Breast epithelium (tissue), 4 donors: ENCODE measurements at places on chromosomes 1 and 21.

DNA sequence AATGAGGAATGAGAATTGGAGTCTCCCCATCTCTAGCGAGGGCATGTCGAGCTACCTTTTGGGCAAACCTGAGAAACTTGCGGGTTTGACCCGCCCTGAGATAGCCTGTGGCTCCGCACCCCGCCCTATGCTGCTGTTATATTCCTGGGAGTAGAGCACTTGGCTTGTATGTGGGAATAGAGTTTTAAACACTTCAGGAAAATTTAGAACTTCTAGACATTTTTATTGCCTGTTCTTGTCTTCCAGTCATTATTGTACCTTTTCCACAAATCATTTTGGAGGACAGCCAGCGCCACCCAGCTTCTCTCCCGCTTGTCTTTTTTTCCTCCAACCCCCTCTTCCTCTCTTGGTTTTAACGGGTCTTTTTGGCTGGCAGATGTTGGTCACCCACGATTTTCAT lies 738 bp downstream of the GNPAT start:
- H3K36me3 ChIP-seq, result no peaks in the 10 kb centered on the region
- no peaks in the 10 kb centered on the region for H3K27me3 ChIP-seq
- peak overlapping the region; percentile 86 for H3K4me3 ChIP-seq
- no peaks in the 10 kb centered on the region for H3K4me1 ChIP-seq
- peak overlapping the region; percentile 78 for H3K27ac ChIP-seq

- no peak overlapping the region for H3K4me3 ChIP-seq
- H3K27ac ChIP-seq, result no peak overlapping the region
- no peaks in the 10 kb centered on the region for H3K4me1 ChIP-seq
- DNase-seq, result no peak
- no peaks in the 10 kb centered on the region for H3K27me3 ChIP-seq
- H3K36me3 ChIP-seq, result no peaks in the 10 kb centered on the region
Observed at GRCh38 chr1:199410462-199410861, 617.0 kb upstream of the NR5A2 start.

DNA sequence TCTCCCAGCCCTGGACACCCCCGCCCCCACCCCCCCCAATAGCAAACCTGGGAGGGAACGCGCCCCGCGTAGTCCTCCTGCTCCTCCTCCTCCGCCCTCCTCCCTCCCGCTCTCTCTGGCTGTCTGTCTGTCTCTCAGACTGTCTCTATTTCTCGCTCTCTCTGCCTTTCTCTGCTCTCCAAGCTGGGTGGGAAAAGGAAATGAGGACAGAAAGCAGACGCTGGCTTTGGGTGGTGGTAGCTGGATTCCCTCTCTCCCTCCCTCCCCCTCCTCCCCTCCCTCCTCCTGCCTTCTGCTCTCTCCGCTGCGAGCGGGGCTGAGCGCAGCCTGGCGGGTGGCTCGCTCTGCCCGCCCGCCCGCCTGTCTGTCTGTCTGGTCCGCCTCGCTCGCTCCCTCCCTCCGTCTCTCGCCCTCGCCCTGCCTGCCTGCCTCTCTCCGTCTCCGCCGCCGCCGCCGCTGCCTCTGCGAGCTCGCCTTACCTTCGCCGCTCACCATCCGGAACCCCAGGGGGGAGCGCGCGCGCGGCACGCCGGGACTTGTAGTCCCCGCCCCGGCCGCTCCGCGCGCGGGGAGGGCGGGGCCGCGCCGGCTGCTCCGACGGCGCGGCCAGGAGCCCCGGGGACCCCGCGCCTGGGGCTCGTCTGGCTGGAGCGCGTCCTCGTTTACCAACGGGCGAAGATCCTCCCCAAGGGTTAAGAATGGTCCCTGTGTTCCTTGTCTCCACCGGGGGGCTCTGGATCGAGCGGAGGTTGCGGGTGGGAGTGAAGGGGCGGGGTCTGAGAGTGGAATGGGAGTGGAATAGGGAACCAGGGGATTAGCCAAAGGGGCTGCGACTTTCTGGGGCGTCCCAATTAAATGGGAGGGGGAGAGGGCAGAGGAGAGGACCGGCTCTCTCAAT lies at the start of gene AHDC1:
Gene AHDC1, minus strand, starts transcription at position 464 of the 898 bp plus-strand sequence. CDS start 52,029 bp downstream, outside the sequence.
- H3K27ac ChIP-seq, result peak within 1 kb of the TSS; percentile 97
- H3K27me3 ChIP-seq, result no peaks in the 10 kb centered on the region
- peak; percentile 94 for DNase-seq
- H3K4me1 ChIP-seq, result peaks cover 18% of the 10 kb centered on the region
- peak within 1 kb of the TSS; percentile 100 for H3K4me3 ChIP-seq

- no peak overlapping the region for H3K4me3 ChIP-seq
- DNase-seq, result no peak
- no peaks in the 10 kb centered on the region for H3K27me3 ChIP-seq
- no peaks in the 10 kb centered on the region for H3K36me3 ChIP-seq
- H3K4me1 ChIP-seq, result no peaks in the 10 kb centered on the region
- H3K27ac ChIP-seq, result no peak overlapping the region
Observed at GRCh38 chr1:188904201-188904600, 1573.5 kb downstream of the BRINP3 start.

- no peaks in the 10 kb centered on the region for H3K27me3 ChIP-seq
- no peaks in the 10 kb centered on the region for H3K4me1 ChIP-seq
- no peaks in the 10 kb centered on the region for H3K36me3 ChIP-seq
- peak overlapping the region; percentile 26 for H3K27ac ChIP-seq
Observed at GRCh38 chr1:27785781-27786455, 12.9 kb downstream of the STX12 start.
